ENCODE measurements at places on chromosomes 12 and 14.

GRCh38 chr14:86430853-86431252 lies 900.9 kb downstream of the FLRT2 start:
- no peak for DNase-seq

GRCh38 chr14:47539031-47539461 lies 136.4 kb downstream of the MDGA2 start:
- no peak for DNase-seq

DNA sequence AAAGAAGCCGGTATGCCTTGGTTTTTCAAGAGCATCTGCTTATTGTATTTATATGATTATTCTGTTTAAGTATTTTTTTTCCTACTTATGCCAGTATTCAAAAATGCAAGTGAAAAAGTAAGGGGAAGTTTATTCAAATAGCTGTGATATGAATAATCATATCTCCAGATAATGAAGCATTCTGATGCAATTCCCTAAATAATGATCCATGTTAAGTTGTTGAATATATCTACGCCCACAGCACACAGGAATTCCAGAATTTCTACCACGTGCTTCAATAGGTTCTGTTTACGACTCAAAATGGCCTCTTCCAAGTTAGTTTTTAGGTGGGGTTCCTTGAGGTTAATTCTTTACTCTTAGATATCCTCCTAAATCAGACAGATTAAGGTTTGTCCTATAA lies 208.3 kb downstream of the NAV3 start:
- no peak for DNase-seq

GRCh38 chr14:74267588-74267987 lies 28.3 kb downstream of the VSX2 start:
- DNase-seq = no peak

GRCh38 chr12:49051373-49051764 lies 9.2 kb downstream of the KMT2D start:
- DNase-seq = no peak

- peak; percentile 94 for DNase-seq
Measured at GRCh38 chr14:99575043-99576023, 28.7 kb downstream of the CCDC85C start.

DNA sequence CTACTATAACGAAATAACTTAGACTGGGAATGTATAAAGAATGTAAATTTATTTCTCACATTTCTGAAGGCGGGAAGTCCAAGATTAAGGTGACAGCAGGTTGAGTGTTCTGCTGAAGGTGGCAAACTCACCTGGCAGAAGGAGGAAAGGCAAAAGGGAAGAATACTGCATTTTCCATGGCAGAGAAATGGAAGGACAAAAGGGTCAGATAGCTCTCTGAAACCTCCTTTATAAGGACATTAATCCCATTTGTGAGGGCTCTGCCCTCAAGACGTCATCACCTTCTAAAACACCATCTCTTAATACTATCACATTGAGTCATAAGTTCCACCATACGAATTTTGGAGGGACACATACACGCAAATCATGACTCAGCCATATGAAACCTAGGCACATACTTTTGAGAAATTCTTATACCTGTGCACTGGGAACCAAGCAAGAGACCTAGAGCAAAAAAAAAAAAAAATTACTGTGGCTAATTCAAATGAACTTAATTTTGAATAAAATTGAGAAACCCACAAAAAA lies 1669.3 kb upstream of the FLRT2 start:
- no peak for DNase-seq

- DNase-seq = no peak
Measured at GRCh38 chr12:64699504-64700115, 59.6 kb downstream of the GNS start.

- DNase-seq = no peak
Measured at GRCh38 chr14:106662936-106663550, 1136.7 kb downstream of the TMEM121 start.

DNA sequence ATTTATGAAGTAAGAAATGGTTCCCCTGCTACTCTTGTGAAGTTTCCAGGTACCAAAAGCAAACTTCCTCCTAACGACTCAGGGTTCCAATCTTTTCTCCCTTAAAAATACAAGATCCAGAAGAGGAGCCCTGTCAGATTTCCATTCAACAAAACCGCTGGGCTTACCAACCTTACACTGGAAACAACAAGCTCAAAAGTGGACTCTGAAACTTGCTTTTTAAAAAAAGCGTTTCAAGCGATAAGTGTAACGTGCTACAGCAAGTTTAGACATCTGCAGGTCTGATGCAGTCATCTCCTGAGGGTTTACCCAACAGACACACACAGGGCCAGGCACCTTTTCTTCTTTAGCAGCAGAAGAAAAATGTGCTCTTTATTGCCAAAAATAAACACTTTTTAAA lies 6.9 kb upstream of the CREBL2 start:
- DNase-seq = no peak

DNA sequence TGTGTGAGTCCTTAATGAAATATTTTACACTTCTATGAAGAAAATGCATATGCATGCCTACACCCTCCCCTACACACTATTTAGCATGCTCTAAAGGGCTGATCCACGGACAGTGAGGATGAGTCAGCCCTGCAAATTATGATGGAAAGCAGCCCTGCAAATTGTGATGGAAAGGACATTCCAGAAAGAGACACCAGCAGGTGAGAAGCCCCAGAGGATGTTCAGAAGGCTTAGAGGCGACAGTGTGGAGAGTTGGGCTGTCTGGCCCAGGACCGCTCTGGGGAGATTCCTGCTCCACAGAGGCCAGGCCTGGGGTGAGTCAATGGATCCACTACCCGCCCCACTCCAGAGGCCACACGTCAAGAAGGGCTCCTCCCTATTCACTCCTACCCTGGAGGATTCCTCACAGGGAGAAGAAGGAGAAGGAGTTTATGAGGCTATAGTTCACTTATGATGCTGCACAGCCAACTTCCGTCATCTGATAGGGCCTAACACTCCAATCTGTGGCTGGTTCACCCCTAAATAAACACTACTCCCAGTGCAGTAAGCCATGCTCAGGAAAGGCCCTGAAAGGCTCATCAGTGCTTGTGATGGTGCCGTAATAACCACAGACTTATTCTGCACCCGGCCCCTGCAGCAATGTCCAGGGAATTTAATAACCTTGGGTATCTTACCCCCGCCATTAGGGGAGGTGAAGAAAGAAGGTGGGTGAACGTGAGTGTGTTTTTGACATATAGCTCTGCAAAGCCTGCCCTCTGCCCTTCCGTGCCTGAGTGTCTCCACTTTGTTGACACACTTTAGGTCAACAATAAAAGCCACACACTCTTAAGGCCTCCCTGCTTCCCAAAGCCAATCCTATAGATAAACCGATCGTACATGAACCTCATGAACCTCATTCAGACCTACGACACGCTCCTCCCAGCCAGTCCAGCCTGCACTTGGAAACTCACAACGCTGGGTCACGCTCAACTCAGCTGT lies 46.4 kb downstream of the CLMN start:
- DNase-seq = no peak

- DNase-seq = no peak
Measured at GRCh38 chr14:44700694-44701093, 193.6 kb upstream of the FSCB start.

DNA sequence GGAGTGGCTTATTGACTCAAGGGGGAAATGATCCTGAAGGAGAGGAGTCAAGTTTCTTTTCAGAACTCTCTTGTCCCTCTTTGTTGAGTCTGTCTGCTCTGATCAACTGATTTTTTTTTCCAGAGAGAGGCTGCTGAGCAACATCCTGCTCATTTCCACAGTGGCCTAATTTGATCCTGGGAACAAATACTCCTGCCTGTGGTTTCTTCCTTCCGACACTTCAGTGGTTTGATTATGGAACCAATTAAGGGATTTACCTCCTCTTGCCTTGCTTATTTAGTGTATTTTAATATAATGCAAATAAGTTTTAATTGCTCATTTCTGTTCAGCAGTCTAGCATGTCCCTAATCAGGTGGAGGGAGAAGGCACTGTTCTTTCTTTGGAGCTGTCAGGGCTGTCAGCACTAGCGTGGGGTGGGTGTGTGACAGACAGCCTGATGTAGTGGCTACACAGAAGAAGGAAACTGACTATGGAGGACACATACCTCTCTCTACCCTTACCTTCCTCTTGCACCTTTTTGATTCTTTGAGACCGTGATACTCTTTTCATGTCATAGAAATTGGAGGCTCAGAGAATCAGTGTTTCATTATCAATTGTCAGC lies 344.9 kb upstream of the STXBP6 start:
- DNase-seq = peak; percentile 60

GRCh38 chr14:99568567-99569560 lies 35.1 kb downstream of the CCDC85C start:
- peak; percentile 99 for DNase-seq

DNA sequence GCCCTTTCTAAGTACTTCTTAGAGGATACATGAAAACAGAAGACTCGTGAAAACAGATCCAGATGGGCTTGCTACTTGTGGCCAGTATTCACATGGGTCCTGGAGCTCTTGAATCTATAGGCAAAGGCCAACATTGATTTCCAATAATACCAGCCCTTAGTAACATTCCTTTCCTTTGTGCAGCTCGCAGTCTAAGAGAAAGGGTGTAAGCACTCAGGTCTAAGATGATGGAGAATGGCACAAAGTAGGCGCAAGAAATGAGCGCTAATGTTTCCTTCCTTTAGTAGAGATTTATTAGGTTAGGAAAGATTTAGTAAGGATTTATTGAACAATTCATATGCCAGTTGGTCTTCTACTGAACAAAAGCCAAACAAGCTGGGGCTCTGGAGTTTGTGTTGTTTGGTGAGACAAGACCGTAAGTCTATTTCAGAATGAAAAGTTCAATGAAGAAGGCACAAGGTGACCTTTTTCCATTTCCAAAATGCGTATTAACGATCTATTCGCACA lies 525 bp downstream of the RNU6-8 start:
- peak; percentile 82 for DNase-seq

GRCh38 chr14:50389668-50390441 lies 6.8 kb downstream of the CDKL1 start:
- DNase-seq = no peak

- DNase-seq = no peak
Measured at GRCh38 chr12:42473561-42473960, 116.0 kb downstream of the PRICKLE1 start.

- no peak for DNase-seq
Measured at GRCh38 chr14:79328863-79329262, 882.4 kb downstream of the DIO2 start.

- DNase-seq = no peak
Measured at GRCh38 chr14:71212683-71213107, 305.4 kb downstream of the PCNX1 start.

DNA sequence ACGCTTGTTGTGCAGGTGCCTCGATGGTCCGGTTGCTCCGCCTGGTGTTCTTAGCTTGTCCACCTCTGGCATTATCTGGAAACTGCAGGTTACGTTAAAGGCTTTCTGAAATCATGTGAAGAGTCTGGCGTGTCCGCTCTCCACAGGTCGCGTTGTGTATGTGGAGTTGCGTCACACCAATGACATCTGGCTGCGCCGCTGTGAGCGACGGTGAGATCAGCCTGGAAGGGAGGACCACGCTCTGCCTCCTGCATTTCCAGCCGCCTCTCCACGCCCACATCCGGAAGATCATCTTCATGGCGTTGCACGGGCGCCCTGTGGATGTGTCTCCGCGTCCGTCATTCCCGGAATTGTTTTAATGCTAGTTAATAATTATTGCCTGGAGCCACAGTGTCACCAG lies 50.6 kb upstream of the GALNT9 start:
- DNase-seq = no peak

DNA sequence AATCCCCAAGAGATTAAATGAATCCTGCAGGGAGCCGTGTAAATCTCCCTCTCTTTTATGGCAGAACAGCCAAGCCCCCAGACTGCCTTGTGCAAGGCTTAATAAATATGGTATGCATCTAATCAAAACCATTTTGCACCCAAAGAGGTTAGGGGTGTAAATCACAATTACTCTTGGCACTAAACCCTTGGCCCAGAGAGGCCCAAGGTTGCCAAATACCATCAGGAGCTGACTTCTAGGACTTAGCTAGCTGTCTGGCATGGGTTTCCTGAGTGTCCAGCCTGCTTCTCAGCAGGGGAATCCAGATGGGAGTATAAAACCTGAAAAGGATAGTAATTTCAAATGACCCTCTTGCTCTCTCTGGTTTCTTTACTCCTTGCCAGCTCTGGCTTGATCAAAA lies 610.4 kb downstream of the MED13L start:
- DNase-seq = no peak

DNA sequence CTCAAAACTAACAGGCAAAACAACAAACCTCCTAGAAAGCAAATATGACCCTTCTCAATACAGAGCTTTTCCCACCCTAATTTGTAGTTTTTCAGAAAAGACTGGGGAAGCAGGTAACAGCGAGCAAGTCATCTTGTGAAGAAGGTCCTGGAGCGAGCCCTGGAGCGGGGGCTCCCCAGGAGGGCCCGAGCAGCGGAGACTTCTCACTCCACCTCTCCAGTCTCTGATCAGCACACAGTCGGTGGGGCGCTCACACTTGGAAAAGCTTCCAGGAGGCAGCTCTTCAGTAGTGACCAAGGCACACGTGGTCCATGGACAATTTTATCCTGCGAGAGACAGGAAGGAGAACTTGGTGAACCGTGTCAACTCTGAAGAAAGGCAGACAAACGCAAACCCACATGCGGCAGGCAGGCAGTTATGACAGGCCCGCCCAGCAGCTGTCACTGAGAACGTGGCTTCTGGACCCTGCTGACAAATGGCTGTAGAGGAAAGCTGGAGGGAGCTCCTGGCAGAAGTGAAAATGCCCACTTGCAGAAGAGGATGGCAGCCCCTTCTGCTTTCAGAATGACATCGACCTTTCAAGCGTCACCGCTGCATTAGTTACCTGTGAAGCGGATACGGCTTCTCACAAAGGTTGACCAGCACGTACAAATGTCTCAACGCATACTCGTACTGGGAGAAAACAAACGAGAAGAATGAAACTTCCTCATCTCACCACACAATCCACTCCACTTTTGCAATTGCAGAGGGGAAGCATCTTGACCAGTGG lies 44.2 kb downstream of the LGMN start:
- no peak for DNase-seq

DNA sequence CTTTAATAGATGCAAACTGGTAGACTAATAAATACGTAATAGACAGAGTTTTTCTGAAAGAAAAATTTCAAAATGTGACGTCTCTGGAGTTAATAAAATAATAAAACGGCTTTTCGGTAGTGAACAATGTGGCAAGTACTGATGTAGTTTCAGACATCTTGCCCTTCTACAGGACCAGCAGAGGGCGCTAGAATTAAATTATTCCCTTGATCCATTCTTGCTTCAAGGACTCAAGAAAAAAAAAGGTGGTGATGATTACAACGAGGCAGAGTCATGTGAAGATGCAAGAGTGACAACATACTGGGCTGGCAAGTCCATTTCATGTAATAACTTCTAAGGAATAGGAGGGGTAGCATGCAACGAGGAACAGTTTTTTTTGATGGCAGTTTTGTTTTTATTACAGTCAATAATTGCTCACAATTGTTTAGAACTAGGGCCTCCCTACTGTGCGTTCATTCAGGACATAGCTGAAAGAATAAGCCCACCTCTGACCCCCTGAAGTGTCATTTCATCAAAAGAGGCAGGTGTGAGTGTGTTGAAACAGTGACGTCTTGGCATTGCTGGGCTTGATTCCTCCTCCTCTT lies 101.0 kb upstream of the GZMB start:
- DNase-seq = peak; percentile 92
